ENCODE measurements at places on chromosomes 7 and 10.

DNA sequence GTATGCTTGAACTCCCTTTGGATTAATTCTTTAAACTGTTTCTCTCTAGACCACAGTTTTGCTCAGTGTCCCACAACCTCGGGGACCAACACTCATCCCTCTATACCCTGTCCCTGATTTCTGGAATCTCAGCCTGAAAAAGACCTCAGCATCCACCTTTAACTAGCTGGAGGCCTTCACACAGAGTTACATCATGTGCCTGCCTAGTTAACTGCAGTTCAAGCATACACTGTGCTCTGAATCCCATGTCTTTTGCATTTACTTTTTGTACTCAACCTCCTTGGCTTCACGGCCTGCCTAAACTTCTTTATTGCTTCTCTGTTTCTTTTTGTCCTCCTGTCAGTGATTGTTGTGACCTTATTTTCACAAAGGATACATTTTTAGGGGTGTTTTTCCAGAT, 66.7 kb downstream of the PRKG1 start:
- DNase-seq = no peak

DNA sequence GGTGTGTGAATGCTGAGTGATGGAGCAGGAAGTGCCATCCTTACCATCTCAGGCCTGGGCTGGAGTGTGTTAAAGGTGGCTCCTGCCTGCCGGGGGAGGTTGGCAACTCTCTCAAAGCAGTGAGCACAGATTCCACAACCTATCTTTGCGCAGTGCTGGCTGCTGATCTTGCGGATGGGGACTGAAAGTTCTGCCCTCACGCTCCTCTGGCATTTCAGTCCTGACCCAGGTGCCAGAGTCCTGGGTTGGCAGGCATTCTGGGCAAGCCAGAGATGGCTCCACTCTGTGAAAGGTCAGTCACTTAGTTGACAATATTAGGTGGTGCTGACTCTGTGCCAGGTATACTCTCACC, 315.5 kb downstream of the RPS24 start:
- no peak for DNase-seq

- no peak for DNase-seq
Measured at GRCh38 chr10:25575343-25575742, 358.7 kb upstream of the MYO3A start.

GRCh38 chr10:6721964-6722615, 142.0 kb upstream of the PRKCQ start:
- DNase-seq = no peak

DNA sequence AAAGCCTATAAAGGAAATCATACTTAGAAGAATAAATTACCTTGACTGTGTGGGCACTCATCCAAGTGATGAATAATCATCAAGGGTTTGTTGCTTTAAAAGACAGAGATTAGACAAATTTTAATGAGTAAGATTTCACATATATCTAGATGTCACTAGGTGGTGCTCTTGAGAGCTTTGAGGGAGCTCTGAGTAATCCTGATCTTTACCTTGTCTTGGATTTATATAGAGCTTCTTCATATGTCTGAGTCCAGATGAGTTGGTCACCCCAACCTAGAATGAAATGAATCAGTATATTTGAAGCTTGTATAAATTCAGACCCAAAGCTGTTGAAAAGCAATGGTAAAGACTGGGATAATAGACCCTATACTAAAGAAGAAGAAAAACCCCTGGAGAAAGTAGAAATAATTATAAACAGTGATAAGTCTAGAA, 3.7 kb downstream of the AGR2 start:
- DNase-seq = no peak
